ENCODE measurements at places on chromosomes 4 and X.

GRCh38 chrX:14497184-14497666 lies 32.1 kb upstream of the GLRA2 start:
- DNase-seq = no peak

DNA sequence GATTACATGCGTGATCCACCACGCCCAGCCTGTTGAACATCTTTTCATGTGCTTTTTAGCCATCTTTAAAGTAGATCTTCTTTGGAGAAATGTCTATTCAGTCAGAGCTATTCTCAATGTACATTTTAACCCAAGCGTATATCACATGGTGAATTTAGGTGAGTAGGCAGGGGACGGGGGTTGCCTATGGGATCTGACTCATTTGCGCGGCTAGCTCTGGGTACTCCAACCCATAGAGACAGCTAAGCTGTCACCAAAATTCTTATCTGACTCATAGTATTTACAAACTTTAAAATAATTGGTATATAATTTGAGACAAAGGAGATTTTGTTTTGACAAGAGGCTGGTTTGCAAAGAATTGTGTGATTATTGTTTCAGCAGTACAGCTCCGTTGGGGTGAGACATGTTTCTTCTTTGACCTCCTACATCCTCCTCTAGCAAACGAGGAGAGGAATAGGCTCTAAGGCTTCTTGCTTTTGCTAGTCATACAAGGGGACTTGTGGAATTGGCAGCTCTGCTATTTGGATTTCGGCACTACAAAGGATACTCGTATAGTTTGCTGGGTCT lies 12.0 kb downstream of the NSDHL start:
- no peak for DNase-seq

GRCh38 chr4:80179637-80180161 lies 17.6 kb upstream of the PRDM8 start:
- no peak for DNase-seq

GRCh38 chr4:183860731-183861130 lies 44.4 kb upstream of the STOX2 start:
- DNase-seq = no peak

DNA sequence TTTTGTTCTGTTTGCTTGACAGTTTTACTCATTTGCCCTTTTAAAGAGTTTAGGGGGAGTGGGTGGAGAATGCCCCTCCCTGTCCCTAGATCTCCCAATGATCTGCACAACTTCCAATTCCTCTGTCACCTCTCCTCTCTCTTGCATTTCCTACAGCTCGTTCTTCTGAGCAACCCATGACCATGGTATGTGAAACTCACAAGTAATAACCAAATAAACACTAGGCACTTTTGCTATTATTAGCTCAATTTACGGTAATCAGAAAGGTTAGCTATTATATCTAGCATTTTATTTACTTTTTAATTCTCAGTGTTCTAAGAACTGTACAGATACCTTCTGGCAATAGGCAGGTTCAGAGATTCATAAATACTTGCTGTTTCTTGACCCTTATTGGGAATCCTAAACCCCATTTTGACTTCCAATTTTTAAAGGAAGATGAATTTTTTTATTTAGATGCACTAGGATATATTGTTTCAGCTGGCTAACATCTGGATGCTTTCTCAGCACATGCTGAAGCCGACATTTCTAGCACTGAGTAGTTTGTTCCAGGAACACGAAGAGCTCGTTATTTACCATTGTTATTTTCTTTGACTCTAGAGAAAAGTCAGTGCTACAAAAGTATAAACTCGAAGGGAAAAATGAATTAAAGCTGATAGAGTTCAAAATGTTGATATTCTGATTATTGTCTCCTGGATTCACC lies 194.7 kb upstream of the TLL1 start:
- no peak for DNase-seq
